ENCODE measurements at places on chromosomes 5 and 9.

GRCh38 chr9:6566409-6567139 lies 79.0 kb downstream of the GLDC start:
- DNase-seq, result no peak

DNA sequence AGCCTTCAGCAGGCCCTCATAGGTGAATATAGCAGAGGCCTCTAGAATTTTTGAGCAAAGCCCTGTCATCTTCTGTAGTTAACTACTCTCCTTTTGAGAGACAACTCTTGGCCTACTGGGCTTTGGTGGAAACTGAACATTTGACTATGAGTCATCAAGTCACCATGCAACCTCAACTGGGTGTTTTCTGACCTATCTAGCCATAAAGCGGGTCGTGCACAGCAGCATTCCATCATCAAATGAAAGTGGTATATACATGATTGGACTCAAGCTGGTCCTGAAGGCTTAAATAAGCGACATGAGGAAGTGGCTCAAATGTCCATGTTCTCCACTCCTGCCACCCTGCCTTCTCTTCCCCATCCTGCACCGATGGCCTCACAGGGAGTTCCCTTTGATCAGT lies 1115.5 kb downstream of the TAF11L14 start:
- DNase-seq, result no peak

DNA sequence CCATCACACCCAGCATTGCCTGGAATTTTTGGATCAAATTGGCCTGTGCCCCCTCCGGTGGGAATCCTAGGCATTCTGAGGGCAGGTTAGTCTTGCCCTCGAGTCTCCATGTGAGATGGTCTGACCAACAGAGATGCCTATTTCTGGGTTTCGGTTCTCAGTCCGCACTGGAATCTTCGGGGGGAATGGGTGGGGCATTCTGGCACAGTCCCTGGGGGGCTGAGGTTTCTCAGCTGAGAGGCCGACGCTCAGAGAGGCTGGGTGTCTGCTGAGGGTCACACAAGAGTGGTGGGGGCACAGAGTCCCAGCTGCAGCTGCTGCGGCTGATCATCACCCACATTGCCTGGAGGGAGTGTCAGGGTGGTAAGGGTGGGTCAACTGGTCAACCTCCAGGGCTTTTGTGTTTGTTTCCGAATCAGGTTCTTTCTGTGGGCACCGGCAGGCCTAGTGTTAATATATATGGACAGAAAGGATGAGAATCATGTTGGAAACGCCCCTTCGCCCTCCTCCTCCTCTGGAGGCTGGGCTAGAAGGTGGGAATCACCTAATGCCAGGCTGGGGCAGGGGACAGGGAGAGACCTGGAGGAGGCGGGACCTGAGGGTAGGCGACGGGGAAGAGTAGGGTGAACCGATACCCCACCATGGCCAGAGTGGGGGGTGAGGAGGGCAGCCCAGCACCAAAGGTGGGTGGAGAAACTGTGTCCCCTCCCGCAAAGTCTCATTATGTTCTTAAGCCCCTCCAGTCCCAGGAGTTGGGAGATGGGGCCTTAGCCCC lies 149.5 kb upstream of the PHYKPL start:
- DNase-seq, result no peak

- no peak for DNase-seq
Measured at GRCh38 chr5:55629815-55630214, 82.3 kb downstream of the SLC38A9 start.

DNA sequence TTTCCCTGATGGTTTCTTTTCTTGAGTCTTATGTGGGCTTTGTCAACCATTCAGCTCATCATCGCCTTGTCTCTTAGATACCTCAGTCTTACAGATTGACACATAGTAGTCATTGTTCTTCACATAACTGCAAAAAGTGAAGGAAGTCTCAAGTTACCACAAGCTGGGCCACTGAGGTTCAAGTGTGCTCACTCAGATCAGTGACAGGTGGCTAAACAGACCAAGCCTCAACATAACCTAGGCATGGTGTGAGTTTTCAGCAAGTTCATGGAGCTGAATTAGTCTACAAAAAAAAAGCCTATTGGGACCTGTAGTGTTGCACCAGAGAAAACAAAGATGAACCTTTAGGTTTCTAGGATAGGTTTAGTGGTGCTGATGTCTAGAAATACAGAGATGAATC lies 58.2 kb downstream of the RFK start:
- DNase-seq, result no peak

DNA sequence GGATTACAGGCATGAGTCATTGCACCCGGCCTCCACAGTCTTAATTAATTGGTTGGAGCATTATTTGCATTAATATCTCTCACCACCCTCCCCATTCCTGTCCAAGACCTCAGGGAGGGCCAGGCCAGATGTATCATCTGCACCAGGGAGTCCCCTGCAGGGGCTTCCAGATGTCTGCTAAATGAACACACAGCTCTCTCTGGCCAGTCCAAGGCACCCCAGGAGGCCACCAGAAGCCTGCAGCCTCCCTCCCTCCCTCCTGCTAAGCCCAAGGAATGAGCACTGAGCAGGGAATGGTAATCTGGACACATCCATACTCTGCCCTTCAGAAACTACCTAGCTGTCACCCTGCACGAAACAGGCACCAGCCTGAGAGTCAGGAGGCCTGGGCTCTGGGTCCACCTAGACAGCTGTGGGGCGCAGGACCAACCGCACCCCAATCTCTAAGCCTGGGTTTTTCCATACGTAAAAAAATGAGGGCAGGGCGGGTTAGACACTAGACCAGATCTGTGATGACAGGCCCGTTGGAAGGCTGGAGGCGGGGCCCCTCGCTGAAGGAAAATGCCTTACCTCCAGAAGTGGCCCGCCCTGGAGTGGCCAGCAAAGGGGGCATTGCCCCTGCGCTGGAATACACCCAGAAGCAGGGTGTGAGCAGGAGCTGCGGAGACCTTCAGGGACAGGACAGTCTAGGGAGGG lies 8.3 kb downstream of the CIZ1 start:
- no peak for DNase-seq

GRCh38 chr9:99907208-99907532 lies 716 bp downstream of the STX17 start:
- DNase-seq, result no peak

GRCh38 chr9:89471390-89471789 lies 26.5 kb downstream of the SEMA4D start:
- no peak for DNase-seq

DNA sequence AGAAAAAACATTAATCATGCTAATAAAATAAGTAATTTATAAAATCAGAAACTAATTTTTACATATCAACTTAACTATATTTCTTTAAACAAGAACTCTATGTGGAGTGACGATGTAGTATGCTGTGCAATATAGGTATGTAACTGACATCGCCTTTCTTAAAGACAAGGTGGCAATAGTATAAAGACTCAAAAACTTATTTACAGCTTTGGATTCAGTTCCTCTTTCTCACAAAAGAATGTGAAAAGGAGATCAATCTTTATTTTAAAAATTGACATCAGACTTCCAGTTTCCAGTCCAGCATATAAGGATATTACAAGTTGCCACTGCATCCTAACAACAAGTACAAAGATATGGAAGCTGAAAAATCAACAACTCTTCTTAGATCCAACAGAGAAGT lies 260.3 kb downstream of the TRIM36 start:
- DNase-seq, result no peak

- DNase-seq, result no peak
Measured at GRCh38 chr5:86625148-86625547, 7.4 kb downstream of the COX7C start.

DNA sequence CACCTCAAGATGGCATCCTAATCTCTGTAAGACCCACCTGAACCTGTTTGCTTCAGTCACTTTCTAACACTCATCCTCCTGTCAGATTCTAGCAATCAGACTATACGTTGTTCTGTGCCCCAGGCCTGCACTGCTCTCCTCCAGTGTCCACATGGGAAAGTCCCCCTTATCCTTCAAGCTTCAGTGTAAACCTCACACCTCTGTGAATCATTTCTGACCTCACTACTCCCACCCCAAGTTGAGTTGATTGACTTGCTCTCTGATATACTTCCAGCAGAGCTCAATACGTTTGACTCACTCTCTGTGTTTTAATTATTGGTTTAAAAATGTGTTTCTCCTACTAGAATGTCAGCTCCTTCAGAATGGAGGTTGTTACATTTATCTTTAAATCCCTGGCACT lies 240.2 kb downstream of the FBXL17 start:
- DNase-seq, result no peak

DNA sequence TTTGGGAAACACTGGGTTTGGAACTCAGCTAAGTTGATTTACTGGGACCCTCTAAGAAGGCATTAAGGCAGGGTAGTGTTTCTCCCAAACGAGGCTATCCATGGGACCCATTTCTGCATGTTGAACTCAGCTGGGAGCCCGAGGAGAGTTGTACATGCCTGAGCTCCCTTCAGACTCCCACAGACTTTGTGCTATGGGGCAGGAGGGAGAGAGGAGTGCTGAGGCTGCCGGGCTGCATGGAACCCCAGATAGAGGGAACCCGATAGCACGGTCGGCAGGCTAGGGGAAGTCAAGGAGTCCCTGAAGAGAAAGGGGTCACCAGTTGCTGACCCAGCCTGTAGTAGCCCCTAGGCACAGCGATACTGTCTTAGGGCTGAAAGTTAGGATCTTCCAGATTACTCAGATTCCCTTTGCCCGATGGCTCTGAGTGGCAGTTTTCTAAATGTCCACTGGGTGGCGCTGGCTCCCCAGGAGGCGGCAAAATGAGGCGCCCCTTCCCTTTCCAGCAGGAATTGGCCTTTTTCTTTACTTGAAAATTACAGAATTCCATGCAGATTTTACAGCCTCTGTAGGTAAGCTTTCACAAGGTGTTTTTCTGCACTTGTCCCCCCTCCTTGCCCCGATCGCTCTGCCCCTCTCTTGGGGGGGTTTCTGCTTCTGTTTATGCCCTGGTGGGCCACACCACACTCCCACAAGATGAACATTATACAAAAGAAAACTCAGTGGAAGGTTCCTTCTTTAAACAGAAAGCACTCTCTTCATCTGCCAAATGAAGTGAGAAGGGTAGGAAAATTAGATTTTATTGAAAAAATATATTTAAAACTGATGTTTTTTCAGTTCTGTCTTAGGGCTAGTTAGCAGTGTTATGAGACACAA lies 17.8 kb downstream of the NANS start:
- DNase-seq, result peak; percentile 57

Measured in central memory CD8-positive, alpha-beta T cell (primary cell).